ENCODE measurements at places on chromosomes 5 and 9. TPM values are rescaled to one million over a fixed set of nuclear protein-coding genes. Genes with fewer than 3 reads are reported as not detected.

- DNase-seq = peak; percentile 74
Measured at GRCh38 chr5:177500685-177501522, 3.5 kb upstream of the PDLIM7 start.

GRCh38 chr9:138058181-138058580 lies 180.6 kb downstream of the CACNA1B start:
- DNase-seq = no peak

DNA sequence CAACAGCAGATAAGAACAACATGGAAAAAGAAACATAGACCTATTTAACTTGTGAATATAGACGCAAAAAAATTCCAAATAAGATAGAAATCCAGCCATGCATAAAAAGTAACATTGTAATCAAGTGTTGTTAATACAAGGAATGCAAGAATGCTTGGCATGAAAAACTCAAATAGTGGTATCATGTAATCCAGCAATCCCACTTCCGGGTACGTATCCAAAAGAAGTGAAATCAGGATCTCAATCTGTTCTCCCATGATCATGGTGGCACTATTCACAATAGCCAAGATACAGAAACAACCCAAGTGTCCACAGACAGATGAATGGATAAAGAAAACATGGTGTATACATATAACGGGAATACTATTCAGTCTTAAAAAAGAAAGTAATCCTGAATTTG lies 437.4 kb downstream of the ARHGEF28 start:
- DNase-seq = peak; percentile 20

DNA sequence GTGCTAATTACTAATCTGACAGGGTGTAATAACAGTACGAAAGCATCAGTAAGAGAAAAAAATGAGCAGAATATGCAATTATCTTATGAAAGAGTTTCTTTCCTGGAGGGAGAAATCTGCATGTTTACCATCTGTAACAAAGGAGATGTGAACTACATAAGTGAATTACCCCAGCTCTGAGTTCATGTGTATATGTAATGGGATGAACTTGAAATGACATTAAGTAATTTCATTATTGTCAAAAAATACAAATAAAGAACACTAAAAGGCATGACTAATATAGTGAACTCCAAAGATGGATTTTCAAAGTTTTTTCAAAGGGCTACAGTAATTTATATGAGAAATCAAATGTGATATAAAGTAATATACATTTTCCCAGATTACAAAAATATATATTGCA lies 944.0 kb downstream of the MAT2B start:
- DNase-seq = no peak

- DNase-seq = no peak
Measured at GRCh38 chr9:101796044-101796443, 57.6 kb upstream of the GRIN3A start.

- DNase-seq = no peak
Measured at GRCh38 chr5:140140435-140140834, 14.7 kb downstream of the IGIP start.

GRCh38 chr5:177359451-177359851 lies 1.7 kb downstream of the RGS14 start:
- no peak for DNase-seq

- no peak for DNase-seq
Measured at GRCh38 chr5:178213003-178213461, 8.7 kb downstream of the HNRNPAB start.

GRCh38 chr9:115367780-115368525 lies 250.0 kb upstream of the TNC start:
- DNase-seq = peak; percentile 28

GRCh38 chr9:38727497-38728001 lies 7.6 kb upstream of the FAM240B start:
- DNase-seq = peak; percentile 68

DNA sequence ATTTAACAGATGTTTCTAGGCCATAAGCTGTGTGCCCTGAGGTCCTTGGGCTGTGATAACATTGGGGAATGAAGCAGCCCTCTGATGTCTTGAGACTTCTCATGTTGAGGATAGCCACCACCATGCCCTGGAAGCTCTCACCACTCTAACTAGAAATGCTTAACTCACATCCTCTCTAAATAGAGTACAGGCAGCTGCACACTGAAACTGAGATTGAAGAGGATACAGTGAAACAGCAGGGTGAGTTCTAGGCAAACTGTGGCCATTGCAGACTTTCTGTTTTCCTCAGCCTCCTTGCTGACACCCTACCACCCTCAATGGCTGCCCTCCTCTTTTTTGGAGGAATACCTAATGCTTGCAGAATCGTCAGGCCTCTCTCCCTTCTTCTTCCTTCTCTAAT lies 22.4 kb downstream of the UTP15 start:
- DNase-seq = no peak

GRCh38 chr9:84278130-84278529 lies 62.4 kb downstream of the SLC28A3 start:
- peak; percentile 87 for DNase-seq

The PPP2R2B gene
- 7.6 TPM for total RNA-seq

The PCDHB8 gene
- 3.8 TPM for total RNA-seq

The N4BP3 gene
- total RNA-seq = 0.05 TPM

The DDX4 gene
- not detected for total RNA-seq

The WNT8A gene
- total RNA-seq = 0.12 TPM

All from M059J (cell line).